T follicular helper cell (primary cell): ENCODE measurements at places on chromosomes 13 and 19.

DNA sequence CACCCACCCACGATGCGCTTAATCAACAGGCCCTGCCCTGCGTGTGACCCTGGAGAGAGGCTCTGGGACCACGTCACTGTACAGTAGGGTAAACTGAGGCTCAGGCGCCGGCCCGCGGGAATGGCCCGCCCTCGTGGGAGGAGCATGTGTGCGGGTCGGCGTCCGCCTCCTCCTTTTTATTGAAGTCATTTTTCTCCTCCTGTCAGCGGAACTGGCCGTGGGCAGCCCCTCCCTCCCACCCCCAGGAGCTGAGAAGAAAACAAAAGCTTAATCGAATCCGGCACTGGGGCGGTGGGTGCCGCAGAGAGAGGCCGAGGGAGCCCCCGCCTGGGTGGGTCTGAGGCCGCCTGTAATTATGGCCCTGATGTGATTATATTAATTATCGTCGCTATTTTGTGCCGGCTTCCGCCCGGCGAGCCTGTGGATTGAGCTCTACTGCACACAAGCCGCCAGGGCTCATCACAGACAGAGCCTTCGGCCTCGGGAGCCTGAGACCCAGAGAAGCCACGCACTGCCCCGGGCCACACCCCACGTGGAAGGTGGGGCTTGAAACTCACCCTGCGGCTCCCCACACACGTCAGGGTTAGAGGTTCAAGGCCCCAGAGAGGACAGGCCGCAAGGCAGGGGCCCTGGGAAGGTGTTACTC is 7.0 kb downstream of the C2CD4C start:
- DNase-seq, result no peak

GRCh38 chr19:42427313-42427712 is at the start of gene LIPE:
Gene LIPE (minus strand): TSS chr19:42427388. CDS start chr19:42427149, 239 bp downstream.
- no peak for DNase-seq

DNA sequence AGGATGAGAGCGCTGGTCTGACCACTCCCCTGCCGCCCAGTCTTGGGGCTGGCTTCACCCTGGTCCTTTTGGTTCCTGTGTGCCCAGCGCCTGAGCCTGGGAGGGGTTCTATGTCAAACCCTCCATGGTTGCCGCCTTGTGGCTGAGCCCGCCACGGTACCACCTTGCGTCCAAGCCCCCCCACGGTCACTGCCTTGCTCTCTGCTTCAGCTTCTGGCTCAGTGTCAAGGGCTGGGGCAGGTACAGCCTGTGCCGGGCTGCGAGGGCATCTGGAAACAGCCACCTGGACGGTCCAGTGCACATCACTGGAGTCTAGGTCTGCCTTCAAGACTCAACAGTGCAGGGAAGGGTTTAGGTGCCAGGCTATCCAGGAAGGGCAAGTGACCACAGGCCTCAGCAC is 14.3 kb upstream of the GALP start:
- no peak for DNase-seq

DNA sequence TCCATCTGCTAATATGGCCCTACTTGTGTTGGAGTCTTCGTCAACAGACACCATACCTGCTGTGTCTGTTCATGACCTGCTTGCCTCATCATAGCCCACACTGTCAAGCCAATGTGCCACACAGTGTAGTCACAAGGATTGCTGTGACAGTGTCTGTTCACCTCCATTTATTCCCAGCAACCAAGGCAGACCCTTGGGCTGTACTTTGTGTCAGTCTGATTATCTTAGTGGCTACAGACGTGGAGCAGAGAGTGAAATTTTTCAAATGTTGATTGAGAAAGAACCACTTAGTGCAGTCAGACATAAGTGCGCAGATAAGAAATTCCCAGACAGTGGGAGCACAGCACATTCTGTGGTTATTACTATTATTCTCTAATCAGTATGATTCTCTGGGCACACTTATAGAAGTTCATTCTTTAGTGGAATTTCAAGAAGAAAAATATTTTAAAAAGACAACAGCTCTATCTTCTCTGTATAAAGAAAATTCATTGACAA is 184.6 kb downstream of the GPC6 start:
- DNase-seq, result no peak

- no peak for DNase-seq
These were observed 15.8 kb downstream of the ZNF574 start for GRCh38 chr19:42091742-42092141.

DNA sequence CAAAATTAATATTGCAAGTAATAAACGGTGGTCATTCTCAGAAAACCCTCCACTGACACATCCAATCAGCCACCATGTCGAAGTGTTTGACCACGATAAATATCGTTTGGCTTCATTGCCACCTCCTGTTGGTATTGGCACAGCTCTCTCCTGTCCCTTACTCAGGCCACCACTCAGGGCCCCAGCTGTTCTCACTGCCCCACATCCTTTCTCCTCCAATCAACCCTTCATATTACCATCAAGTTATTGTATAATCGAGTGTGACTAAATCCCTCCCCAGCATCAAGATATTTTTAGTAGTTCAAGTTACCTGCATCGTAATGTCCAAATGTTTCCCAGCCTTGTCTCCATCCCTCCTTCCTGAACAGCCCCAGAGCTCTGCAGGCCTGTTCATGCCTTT is 50.4 kb downstream of the SACS start:
- no peak for DNase-seq

DNA sequence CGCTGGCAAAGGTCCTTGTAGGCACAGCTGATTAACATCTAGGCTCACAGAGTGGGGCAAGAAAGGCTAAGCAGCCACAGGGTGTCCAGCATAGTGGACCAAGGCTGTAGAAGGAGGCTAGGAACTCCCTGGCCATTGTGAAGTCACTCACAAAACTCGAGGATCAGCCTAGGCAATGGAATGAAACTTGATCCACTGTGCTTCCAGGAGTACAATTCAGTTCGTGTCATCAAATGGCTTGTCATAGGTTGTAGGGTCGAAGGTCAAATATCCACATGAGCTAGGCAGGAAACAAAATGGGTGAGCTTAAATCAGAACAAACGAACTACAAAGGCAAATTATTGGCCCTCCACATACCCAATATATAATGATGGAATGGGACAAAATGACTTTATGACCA is 4.4 kb upstream of the FAM187B start:
- no peak for DNase-seq

GRCh38 chr19:16435238-16435917 is 36.4 kb downstream of the EPS15L1 start:
- DNase-seq, result no peak

GRCh38 chr13:106471957-106472543 is 63.4 kb downstream of the EFNB2 start:
- DNase-seq, result no peak
